ENCODE measurements at places on chromosomes 11 and 22. TPM values are rescaled to one million over a fixed set of nuclear protein-coding genes. Genes with fewer than 3 reads are reported as not detected.

Gene ADORA2A
- 36.2 TPM for total RNA-seq

Gene C22orf15
- total RNA-seq: 0.16 TPM

Gene NXPE2
- not detected for total RNA-seq

Gene SCN2B
- 0.05 TPM for total RNA-seq

Gene C11orf16
- total RNA-seq: not detected

Gene TSGA10IP
- not detected for total RNA-seq

Gene TTC38
- 19.2 TPM for total RNA-seq

GRCh38 chr11:35103366-35104208 lies 35.4 kb upstream of the CD44 start:
- peaks cover 22% of the 10 kb centered on the region for H3K4me1 ChIP-seq
- peaks cover 3% of the 10 kb centered on the region for H3K27me3 ChIP-seq
- no peaks in the 10 kb centered on the region for H3K36me3 ChIP-seq
- no peak overlapping the region for H3K4me3 ChIP-seq
- no peak overlapping the region for H3K27ac ChIP-seq

- no peak overlapping the region for H3K4me3 ChIP-seq
- no peak overlapping the region for H3K27ac ChIP-seq
- H3K36me3 ChIP-seq: no peaks in the 10 kb centered on the region
Measured at GRCh38 chr11:11735586-11735985, 106.2 kb upstream of the USP47 start.

- peaks cover 2% of the 10 kb centered on the region for H3K27me3 ChIP-seq
- peak overlapping the region; percentile 91 for H3K27ac ChIP-seq
- peak; percentile 70 for DNase-seq
Measured at GRCh38 chr11:2399488-2400068, 972 bp upstream of the TSSC4 start.

DNA sequence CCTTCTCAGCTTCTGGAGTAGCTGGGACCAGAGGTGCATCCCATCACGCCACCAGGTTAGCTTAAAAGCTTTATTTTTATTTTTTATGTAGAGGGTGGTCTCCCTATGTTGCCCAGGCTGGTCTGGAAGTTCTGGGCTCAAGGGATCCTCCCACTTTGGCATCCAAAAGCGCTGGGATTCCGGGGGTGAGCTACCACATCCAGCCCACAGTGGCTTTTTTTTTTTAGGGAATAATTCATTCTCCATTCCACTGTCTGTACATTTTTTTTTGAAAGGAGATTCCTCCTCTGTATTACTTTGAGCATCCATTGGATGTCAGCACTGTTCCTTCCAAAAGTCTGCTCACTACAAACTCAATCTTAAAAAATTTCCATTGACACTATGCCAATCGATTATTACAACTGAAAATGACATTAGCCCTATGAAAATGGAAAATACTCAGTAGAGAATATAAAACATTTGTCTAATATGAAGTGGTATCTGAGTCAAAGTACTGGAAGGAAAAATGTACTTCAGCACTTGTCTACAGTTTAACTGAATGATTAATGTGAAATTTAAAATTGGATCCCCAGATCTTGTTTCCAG lies 1.3 kb upstream of the LPXN start:
- peak overlapping the region; percentile 100 for H3K27ac ChIP-seq
- H3K4me3 ChIP-seq: peak overlapping the region; percentile 93
- H3K27me3 ChIP-seq: peaks cover 4% of the 10 kb centered on the region
- H3K4me1 ChIP-seq: peaks cover 66% of the 10 kb centered on the region
- H3K36me3 ChIP-seq: peaks cover 32% of the 10 kb centered on the region

DNA sequence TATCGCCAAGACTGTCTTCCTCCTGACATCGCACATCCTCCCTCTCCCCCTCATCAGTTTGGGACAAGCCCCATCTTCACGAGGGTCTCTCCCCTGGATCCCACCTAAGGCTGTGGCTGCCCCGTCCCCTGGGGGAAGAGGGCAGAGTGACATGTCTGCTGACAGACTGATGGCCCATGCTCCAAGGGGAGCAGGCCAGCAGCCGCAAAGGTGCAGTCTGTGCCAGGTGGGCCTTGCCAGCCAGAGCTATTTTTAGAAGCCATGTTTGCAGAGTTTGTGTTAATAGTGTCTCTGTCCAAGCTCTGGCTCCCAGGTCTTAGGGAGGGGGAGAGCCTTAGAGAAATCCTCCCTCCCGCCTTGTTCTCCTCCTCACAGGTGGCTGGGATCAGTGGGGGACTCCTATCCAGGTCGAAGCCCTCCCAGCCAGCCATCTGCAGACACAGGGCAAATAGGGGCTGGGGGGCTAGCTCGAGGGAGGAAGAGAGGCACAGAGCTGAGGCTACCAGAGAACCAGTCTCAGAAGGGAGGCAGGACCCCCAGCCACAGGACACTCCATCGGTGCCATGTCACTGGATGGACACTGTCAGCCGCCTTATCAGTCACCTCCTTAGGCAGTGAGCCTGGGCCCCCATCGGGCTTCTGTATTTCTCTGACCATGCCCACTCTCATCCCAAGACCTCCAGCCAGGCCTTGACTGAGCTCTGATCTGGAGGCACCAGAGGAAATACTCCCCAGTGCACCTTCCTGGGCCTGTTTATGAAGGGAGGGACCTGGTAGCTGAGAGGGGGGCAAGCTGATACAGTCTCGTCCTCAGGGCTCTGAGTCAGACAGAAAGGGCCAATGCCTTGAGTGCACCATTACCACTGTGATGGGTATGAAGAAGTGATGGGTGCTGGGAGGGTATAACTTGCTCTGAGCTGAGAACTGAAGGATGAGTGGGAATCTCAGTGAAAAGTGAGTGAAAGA lies 49.3 kb downstream of the CHRDL2 start:
- H3K4me1 ChIP-seq: no peaks in the 10 kb centered on the region
- no peak overlapping the region for H3K4me3 ChIP-seq
- peaks cover 26% of the 10 kb centered on the region for H3K27me3 ChIP-seq
- H3K36me3 ChIP-seq: no peaks in the 10 kb centered on the region
- DNase-seq: no peak

GRCh38 chr11:64095273-64095817 lies 59.6 kb downstream of the FLRT1 start:
- H3K36me3 ChIP-seq: no peaks in the 10 kb centered on the region
- H3K4me1 ChIP-seq: no peaks in the 10 kb centered on the region

- DNase-seq: no peak
- H3K4me3 ChIP-seq: no peak overlapping the region
- no peak overlapping the region for H3K27ac ChIP-seq
- peaks cover 5% of the 10 kb centered on the region for H3K27me3 ChIP-seq
- H3K4me1 ChIP-seq: no peaks in the 10 kb centered on the region
- no peaks in the 10 kb centered on the region for H3K36me3 ChIP-seq
Measured at GRCh38 chr11:8283100-8283464, 19.4 kb upstream of the LMO1 start.

GRCh38 chr11:74776546-74776945 lies 27.9 kb downstream of the RNF169 start:
- peaks cover 7% of the 10 kb centered on the region for H3K36me3 ChIP-seq
- H3K4me3 ChIP-seq: no peak overlapping the region
- peaks cover 7% of the 10 kb centered on the region for H3K4me1 ChIP-seq
- no peak for DNase-seq

GRCh38 chr11:6705905-6706535 lies 22.9 kb upstream of the MRPL17 start:
- no peak overlapping the region for H3K4me3 ChIP-seq
- H3K27ac ChIP-seq: no peak overlapping the region
- no peaks in the 10 kb centered on the region for H3K27me3 ChIP-seq
- peak; percentile 82 for DNase-seq
- H3K4me1 ChIP-seq: peaks cover 4% of the 10 kb centered on the region

DNA sequence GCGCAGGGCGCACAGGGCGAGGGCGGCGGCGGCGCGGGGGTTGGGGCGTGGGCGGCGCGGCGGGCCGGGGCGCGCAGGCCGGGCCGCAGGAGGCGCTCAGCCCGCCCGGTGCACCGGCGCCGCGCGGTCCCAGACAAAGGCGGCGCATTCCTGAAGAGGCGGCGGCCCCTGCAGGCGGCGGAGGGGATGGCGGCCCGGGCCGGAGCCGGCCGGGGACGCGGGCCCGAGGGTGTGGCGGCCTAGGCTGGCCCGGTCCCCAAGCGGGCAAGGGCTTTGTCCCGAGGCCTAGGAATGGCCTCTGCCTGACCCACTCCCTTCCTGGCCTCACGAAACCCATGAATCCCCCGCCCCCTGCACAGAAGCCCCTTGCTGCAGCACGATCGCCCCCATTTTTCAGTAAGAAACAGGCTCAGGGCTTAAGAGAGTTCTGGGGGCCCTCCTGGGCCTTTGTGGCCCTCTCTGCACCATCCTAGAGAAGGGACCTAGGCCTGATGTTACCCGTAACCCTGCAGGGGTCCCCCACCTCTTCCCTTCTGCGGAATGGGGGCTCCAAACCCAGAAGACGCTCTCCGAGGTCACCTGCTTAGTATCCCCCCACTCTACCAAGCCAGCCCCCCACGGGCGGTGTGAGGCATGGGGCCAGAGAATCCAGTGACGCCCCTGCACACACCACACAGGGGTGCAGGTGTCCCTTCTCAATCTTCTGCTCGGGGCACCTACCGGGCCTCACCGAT lies at the start of gene RTN4R:
RTN4R (minus strand) TSS at position 40 of the 734 bp plus-strand sequence. CDS start 226 bp downstream, outside the sequence.
- no peak within 1 kb of the TSS for H3K27ac ChIP-seq
- peaks cover 2% of the 10 kb centered on the region for H3K4me1 ChIP-seq
- no peaks in the 10 kb centered on the region for H3K36me3 ChIP-seq
- peak within 1 kb of the TSS; percentile 67 for H3K4me3 ChIP-seq
- peak; percentile 90 for DNase-seq

DNA sequence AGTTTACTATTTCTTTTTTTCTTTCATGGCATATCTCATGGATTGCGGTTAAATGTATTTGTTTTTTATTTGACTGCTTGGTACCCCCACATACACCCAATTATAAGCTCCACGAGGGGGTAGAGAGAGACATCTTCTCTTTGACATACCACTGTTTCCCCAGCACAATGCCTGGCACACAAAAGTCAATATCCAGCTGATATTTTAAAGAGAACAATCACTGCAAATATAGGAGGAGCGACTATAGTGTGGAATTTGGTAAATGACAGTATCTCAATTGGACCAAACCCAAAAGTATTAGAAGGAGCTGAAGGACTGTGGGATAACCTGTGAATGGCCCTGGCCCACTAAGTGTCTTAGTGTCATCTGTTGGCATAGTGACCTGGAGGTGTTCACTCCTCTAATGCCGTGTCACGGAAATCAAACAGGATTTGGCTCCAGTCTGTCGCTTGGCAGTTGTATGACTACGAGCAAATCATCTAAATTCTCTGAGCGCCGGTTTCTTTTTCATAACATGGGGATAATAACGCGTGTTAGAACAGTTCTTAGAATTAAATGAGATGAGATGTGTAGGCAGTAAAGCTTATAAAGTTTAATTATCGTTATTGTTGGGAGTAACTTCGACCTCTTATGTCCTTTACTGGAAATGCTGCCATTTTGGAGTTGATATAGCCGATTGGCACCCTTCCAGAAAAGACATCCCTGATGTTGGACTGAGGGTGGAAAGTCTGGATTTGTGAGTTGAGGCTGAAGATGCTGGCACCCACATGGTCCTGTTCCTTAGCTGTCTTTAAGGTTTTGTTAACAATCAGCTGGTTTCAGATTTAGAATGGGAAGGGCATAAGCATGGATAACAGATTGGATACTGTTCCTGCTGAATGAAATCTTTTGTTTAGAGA lies 144.5 kb downstream of the DBX1 start:
- no peak for DNase-seq
- H3K36me3 ChIP-seq: no peaks in the 10 kb centered on the region
- peaks cover 14% of the 10 kb centered on the region for H3K27me3 ChIP-seq

GRCh38 chr11:103051151-103051801 lies 40.7 kb downstream of the DCUN1D5 start:
- peak overlapping the region; percentile 30 for H3K27ac ChIP-seq
- peaks cover 5% of the 10 kb centered on the region for H3K4me1 ChIP-seq
- H3K36me3 ChIP-seq: peaks cover 5% of the 10 kb centered on the region
- no peak overlapping the region for H3K4me3 ChIP-seq

GRCh38 chr11:10385696-10386095 lies 69.4 kb upstream of the AMPD3 start:
- no peaks in the 10 kb centered on the region for H3K36me3 ChIP-seq
- no peak overlapping the region for H3K4me3 ChIP-seq
- DNase-seq: no peak

DNA sequence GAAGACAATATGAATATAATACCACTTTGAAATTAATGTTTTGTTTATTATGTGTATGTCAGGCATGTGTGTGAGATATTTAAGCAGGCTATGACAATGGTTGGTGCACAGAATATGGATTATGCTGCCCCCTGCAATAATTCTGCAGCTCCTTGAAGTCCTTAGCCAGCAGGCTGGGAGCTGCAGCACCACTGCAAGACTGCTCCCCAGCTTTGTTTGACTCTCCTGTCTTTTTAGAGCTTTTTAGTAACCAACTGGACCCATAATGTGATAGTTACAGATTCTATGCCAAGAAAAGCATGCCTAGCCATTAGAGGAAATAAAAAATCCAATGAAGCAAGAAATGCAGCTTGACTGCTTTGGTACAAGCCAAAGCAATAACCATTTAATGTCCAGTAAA lies 535.1 kb downstream of the TMEM135 start:
- H3K4me3 ChIP-seq: no peak overlapping the region
- DNase-seq: no peak
- no peaks in the 10 kb centered on the region for H3K27me3 ChIP-seq
- H3K4me1 ChIP-seq: no peaks in the 10 kb centered on the region
- no peaks in the 10 kb centered on the region for H3K36me3 ChIP-seq

DNA sequence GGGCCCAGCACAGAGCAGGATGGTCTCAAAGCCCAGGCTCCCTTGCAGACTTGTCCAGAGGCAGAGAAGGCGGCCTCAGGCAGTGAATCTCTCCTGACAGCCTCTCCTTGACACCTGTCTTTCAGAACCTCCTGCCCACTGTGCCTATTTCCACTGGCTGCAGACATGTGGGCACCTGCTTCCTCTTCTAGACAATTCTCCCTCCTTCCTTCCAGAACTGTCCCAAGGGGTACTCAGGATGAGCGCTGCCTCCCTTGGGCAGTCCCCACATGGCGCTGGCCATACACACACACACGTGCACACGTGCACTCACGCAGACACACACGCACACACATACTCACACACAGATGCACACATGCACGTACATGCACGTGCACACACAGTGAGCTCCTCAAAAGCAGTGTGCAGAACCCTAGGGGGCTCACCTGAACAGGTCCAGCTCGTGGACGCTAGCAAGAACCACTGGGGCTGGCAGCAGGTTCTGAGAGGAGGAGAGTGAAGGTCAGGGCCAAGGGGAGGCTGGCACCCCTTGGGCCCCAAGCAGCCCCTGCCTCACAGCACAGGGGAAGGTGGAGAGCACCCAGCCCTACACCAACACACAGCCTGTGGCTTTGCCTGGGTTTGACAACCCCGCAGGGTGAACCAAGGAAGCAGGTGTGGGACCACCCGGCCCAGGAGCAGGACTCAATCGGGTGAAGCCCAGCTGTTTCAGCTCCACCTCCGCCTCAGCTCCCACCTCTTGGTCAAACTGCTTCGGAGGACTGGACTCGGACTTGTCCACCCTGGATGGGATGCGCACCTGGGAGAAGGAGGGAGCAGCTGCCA lies 8.1 kb upstream of the PLXNB2 start:
- H3K27ac ChIP-seq: no peak overlapping the region
- H3K27me3 ChIP-seq: no peaks in the 10 kb centered on the region
- H3K36me3 ChIP-seq: no peaks in the 10 kb centered on the region
- no peak for DNase-seq
- H3K4me3 ChIP-seq: peak overlapping the region; percentile 22

GRCh38 chr22:24128631-24129262 lies 52.5 kb upstream of the SUSD2 start:
- peaks cover 21% of the 10 kb centered on the region for H3K36me3 ChIP-seq
- peaks cover 17% of the 10 kb centered on the region for H3K4me1 ChIP-seq
- no peak overlapping the region for H3K27ac ChIP-seq
- H3K4me3 ChIP-seq: no peak overlapping the region
- no peaks in the 10 kb centered on the region for H3K27me3 ChIP-seq

- H3K27me3 ChIP-seq: peaks cover 76% of the 10 kb centered on the region
- H3K4me3 ChIP-seq: no peak overlapping the region
- peaks cover 6% of the 10 kb centered on the region for H3K4me1 ChIP-seq
- no peak for DNase-seq
- peaks cover 3% of the 10 kb centered on the region for H3K36me3 ChIP-seq
Measured at GRCh38 chr11:32438866-32439489, 3.6 kb upstream of the WT1 start.
